ENCODE measurements at places on chromosomes 3 and 15. TPM values are rescaled to one million over a fixed set of nuclear protein-coding genes. Genes with fewer than 3 reads are reported as not detected.

The VWA5B2 gene
- not detected for total RNA-seq

The SLC9C1 gene
- total RNA-seq = not detected

The RGMA gene
- not detected for total RNA-seq

The C3orf85 gene
- not detected for total RNA-seq

The TLR9 gene
- total RNA-seq = not detected

The ACOX2 gene
- not detected for total RNA-seq

The CA12 gene
- 0.33 TPM for total RNA-seq

The ROPN1B gene
- not detected for total RNA-seq

The CD200 gene
- 1.4 TPM for total RNA-seq

The LNP1 gene
- 1.2 TPM for total RNA-seq

The PRTG gene
- total RNA-seq = 8.5 TPM

The CHL1 gene
- not detected for total RNA-seq

The FBXO40 gene
- total RNA-seq = not detected

The PDCD6IP gene
- 159 TPM for total RNA-seq

The CIP2A gene
- total RNA-seq = 29.7 TPM

The MNS1 gene
- 1.3 TPM for total RNA-seq

The ZNF860 gene
- 1.6 TPM for total RNA-seq

The AGBL1 gene
- total RNA-seq = not detected

The FRMD5 gene
- total RNA-seq = 0.54 TPM

The STX19 gene
- not detected for total RNA-seq

The OR5H6 gene
- total RNA-seq = not detected

The MAN2A2 gene
- 20.6 TPM for total RNA-seq

The BFSP2 gene
- not detected for total RNA-seq

The GASK1A gene
- total RNA-seq = not detected

The FBLN2 gene
- total RNA-seq = 0.07 TPM

The LRRK1 gene
- 9.0 TPM for total RNA-seq

The PLCB2 gene
- 2.2 TPM for total RNA-seq

The SLC12A6 gene
- 17.0 TPM for total RNA-seq

The GOLGA8J gene
- not detected for total RNA-seq

The FBN1 gene
- 29.1 TPM for total RNA-seq

The USP13 gene
- 15.2 TPM for total RNA-seq

The TRH gene
- total RNA-seq = not detected

The GADL1 gene
- total RNA-seq = 0.05 TPM

The SMCO1 gene
- not detected for total RNA-seq

The IQCF5 gene
- not detected for total RNA-seq

The GXYLT2 gene
- 0.64 TPM for total RNA-seq

The RLBP1 gene
- total RNA-seq = not detected

The KLHL40 gene
- total RNA-seq = not detected

The CNTN6 gene
- total RNA-seq = not detected

Data from mammary microvascular endothelial cell (primary cell).